ENCODE measurements at places on chromosomes 2 and 18. TPM values are rescaled to one million over a fixed set of nuclear protein-coding genes. Genes with fewer than 3 reads are reported as not detected.

- DNase-seq: no peak
These were observed 3.2 kb upstream of the KIDINS220 start for GRCh38 chr2:8840475-8841091.

Gene ALKAL2
- total RNA-seq: not detected

DNA sequence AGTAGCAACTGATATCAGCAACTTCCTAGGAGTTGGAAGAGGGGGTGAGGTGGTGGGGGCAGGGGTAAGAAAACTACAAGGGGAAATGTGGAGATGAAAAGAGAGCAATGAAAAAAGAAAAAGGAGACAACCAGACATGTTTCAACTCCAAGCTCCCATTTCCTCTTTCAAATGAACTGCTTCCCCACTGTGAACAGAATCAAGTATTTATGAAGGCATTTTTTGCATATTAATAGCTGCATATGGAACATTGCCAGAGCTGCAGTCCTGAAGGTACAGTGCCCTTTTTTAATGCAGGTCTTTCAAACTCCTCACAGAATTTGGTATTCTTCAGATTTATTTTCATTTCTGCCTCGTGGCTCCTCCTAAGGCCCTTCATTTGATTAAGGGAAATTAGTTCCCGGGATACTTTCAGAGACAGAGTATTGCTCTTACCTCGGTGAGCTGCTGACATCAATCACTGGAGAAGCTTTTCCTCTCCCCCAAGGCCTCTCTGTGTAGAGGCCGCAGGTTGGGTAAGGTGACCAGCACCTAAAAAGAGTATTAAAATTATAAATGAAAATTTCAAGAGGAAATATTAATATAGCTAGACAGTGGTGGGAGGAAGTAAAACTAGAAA, 68.4 kb downstream of the KIAA2012 start:
- no peak for DNase-seq

- DNase-seq: no peak
These were observed 17.3 kb downstream of the CCDC93 start for GRCh38 chr2:117996525-117996924.

- peak; percentile 10 for DNase-seq
These were observed 33.5 kb downstream of the FBXO15 start for GRCh38 chr18:74114116-74114515.

GRCh38 chr2:23593752-23594459, 208.9 kb downstream of the KLHL29 start:
- DNase-seq: peak; percentile 28

- peak; percentile 47 for DNase-seq
These were observed 1407.4 kb downstream of the SUCLG1 start for GRCh38 chr2:83051538-83052170.

- DNase-seq: no peak
These were observed 388.1 kb upstream of the SLC14A2 start for GRCh38 chr18:45227001-45227742.

DNA sequence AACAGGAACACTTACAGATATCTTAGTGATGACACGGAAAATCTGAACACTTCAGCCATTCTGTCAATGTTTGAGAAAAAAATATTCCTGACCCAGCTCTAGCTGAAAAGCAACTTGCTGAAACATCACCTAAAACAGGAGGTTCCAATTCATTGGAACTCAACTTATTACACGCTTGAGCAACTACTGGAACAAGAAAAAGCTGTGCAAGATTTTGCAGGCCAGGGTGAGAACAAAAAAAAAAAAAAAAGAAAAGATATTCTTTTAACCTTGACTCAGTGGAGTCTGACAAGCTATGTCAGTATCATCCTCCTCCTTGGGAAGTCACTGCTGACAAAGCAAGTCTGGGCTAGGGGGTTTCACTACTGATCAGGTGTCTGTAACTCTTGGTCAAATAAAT, 351.0 kb downstream of the SS18 start:
- no peak for DNase-seq

- DNase-seq: peak; percentile 85
These were observed 146.2 kb downstream of the PRKCE start for GRCh38 chr2:45797451-45798230.

Gene SIGLEC15
- total RNA-seq: 0.43 TPM

GRCh38 chr2:237594514-237594871, 4.0 kb upstream of the RAB17 start:
- DNase-seq: peak; percentile 91

- DNase-seq: peak; percentile 45
These were observed 18.0 kb upstream of the KLHL23 start for GRCh38 chr2:169715379-169716237.
